ENCODE measurements at places on chromosomes 5 and 9. TPM values are rescaled to one million over a fixed set of nuclear protein-coding genes. Genes with fewer than 3 reads are reported as not detected.
A peak's percentile ranks its signal among the peaks of the same experiment; 100 is the strongest.

MLANA gene
- not detected for total RNA-seq

CDX1 gene
- total RNA-seq = 0.35 TPM

SPRY4 gene
- total RNA-seq = 79.7 TPM

INSL4 gene
- total RNA-seq = not detected

SPINK6 gene
- not detected for total RNA-seq

GADD45G gene
- total RNA-seq = 10.9 TPM

DMRT3 gene
- 1.1 TPM for total RNA-seq

RIGI gene
- total RNA-seq = 11.0 TPM

KLF4 gene
- 386 TPM for total RNA-seq

TOR2A gene
- total RNA-seq = 8.6 TPM

PCDHB14 gene
- 1.9 TPM for total RNA-seq

GZMA gene
- 1.0 TPM for total RNA-seq

AQP3 gene
- total RNA-seq = 27.7 TPM

NTRK2 gene
- total RNA-seq = 14.4 TPM

STK32A gene
- 0.51 TPM for total RNA-seq

ANKRD20A1 gene
- total RNA-seq = 2.2 TPM

URM1 gene
- 55.7 TPM for total RNA-seq

NRG2 gene
- 5.7 TPM for total RNA-seq

DNA sequence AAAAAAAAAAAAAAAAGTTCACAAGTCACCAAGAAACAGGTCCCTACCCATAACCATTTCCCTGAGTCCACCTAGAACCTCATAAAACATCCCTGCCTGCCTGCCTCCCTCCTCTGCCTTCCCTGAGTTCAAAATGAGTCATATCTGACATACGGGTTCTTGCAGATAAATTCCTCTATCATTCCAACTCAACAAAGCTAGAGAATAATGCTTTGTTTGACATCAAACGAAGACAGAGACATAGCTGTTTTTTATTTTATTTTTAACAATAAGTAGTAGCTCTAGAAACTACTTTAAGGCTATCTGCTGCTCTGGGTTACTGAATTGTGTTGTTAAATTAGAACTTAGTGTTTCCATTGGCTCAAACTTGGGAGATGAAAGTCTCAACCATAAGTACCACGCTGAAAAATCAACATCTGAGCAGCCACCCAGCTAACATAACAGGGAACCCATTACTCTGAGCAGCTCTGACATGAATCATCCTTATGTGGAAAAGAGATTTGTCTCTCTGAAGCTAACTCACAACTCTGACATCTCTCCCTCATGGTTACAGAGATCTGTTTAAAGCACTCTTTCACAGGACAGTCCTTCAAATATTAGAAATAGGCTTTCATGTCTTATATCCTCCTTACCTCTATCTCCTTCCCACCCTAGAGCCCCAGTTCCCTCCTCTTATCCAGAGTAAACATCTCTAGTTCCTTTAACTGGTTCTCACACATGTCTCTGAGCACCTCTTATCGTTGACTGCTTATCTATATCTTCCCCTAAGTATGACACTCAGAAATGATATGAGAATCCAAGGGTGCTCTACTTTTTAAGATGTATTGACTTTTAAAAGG, 12.1 kb downstream of the TMEM245 start:
- DNase-seq = no peak

DNA sequence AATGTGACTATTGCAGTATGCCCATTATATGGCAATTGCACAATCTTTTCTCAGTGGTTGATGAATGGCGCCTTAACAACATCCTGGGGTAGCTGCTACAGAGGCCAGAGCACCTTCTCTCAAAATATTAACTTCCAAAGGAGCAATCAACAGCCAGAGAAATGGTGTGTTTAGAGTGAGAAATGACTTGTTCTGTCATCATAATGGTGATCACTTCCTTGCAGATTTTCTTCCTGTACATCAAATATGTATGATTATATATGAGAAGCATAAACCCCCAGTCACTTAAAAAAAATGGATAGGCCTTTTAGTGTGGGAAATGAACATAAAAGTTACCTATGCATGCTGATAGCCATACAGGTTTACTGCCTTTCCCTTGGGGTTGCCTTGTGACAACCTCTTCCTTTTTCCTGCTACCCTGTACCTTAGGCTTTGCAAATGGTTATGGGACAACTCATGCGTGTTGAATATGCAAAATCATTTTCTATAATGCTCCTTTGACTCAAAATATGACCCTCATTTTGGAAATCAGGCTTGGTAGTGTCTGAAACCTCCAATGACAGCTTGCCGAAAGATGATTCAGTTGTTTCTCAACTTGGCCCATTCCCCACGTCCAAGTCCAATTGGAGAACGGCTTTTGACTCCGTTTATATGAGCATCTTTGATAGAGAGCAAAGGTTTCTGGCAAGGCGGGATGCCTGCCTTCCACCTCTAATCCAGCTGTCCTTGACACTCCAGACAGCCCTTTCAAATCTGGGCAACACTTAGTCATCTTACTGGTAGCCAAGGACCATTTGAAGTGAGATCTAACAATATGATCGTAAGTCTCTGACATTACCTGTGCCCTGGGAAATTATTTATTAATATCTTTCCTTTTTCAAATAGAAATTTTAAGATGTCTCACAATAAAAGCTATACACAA, 69.3 kb downstream of the SLC1A1 start:
- no peak for DNase-seq

GRCh38 chr5:160694896-160695295, 157.1 kb downstream of the ATP10B start:
- no peak for DNase-seq

GRCh38 chr5:56849671-56850070, 34.3 kb downstream of the MAP3K1 start:
- no peak for DNase-seq

- no peak for DNase-seq
Measured at GRCh38 chr9:107387409-107387808, 102.2 kb downstream of the KLF4 start.

GRCh38 chr9:117485176-117485575, 70.3 kb upstream of the ASTN2 start:
- no peak for DNase-seq

GRCh38 chr9:124296796-124297550, 39.2 kb downstream of the NEK6 start:
- no peak for DNase-seq

DNA sequence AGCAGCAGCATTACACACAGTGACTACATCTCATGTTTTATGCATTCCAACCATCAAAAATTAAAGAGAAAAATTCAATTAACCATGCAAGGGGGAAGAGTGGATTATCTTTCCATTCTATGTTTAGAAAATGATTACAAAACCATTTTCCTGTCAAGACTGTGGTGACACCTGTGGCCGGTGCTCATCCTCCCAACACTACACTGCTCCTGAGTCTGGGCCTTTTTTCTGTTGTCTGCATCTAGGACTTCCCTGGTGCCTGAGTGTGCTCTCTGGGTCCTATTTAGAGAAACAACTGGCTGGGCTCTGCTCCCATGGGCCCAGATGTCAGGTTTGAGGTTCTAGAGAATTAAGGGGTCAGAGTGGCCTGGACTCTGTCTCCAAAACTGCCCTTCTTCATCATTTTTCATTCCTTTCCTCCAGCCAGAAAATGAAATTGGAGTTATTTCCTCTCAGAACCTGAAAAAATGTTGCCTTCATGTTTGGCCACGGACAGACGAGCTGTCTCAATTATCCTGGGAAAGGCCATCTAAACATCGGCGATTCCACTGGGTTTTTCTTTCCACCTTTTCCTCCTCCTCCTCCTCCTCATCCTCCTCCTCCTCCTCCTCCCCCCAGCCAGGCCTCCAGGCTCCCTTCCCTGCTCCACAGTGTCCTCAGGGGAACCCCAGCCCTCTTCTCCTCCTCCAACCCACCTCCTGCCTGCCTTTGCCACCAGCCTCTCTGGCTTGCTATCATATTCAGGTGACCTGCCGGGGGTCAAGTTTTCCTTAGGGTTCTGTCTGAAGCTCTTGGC, 11.4 kb upstream of the ARSI start:
- peak; percentile 45 for DNase-seq

GRCh38 chr5:139636975-139637408, 11.2 kb upstream of the CXXC5 start:
- DNase-seq = no peak

- DNase-seq = no peak
Measured at GRCh38 chr5:138824924-138825863, 49.9 kb downstream of the LRRTM2 start.

GRCh38 chr5:133902511-133903118, 65.8 kb downstream of the C5orf15 start:
- no peak for DNase-seq

DNA sequence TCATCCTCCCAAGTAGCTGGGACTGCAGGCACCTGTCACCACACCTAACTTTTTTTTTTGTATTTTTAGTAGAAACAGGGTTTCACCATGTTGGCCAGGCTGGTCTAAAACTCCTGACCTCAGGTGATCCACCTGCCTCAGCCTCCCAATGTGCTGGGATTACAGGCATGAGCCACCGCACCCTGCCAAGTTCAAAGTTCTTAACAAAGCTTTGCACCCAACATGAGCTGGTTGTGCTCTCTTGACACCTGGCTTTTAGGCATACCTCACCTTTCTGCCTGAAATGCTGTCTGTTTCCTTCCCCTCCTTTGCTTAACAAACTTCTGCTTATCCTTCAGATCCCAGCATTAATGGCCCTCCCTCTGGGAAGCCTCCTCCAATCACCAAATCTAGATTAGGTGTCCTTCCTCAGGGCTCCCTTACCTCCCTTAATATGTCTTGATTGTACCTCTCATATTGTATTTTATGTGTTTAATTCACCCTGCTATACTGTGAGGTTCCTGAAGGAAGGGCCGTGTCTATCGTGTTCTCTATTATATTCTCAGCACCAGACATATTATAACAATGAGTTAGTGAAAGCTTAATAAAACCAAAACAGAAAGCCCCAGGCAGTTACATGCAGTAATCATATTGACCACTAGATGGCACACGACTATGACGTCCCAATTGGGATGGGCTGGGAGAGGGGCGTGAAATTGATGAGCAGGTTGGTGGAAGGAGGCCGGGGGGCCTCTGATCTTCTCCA, 62.9 kb upstream of the PPARGC1B start:
- no peak for DNase-seq

- DNase-seq = no peak
Measured at GRCh38 chr9:124411514-124412227, 3.6 kb downstream of the PSMB7 start.

GRCh38 chr5:178215280-178216002, 11.1 kb downstream of the HNRNPAB start:
- no peak for DNase-seq

GRCh38 chr5:125928663-125929062, 494.5 kb upstream of the GRAMD2B start:
- DNase-seq = no peak

- DNase-seq = no peak
Measured at GRCh38 chr5:7683753-7684152, 167.2 kb downstream of the CFAP90 start.

- DNase-seq = no peak
Measured at GRCh38 chr9:16367605-16368231, 502.8 kb downstream of the BNC2 start.

DNA sequence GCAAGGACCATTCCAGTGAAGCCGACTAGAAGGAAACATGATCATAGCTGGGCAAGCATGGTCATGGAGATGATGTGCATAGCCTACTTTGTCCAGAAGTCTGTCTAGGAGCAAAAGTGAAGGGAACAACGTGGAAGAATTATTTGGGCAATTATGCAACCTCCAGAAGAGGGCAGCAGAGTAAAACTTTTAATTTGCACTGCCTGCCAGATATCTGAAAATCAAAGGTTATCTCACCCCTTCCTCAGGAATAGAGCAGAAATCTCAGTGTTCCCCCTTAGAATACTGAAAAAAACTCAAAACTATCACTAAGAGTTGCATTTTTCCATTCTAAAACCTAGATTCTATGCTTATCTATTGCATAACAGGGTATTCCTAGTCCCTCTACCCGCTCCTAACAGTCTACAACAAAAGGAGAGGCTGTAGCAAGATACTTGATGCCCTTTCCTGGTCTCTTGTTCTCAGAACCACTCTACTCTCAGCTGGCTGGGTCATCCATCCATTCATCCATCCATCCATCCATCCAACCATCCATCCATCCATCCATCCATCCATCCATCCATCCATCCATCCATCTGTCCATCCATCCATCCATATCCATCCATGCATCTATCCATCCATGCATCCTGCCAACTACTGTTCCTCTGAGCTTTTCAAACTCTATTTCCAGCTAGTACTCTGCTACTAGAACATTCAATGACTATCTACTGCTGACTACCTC, 8.4 kb upstream of the SETD9 start:
- DNase-seq = no peak

- no peak for DNase-seq
Measured at GRCh38 chr5:88092958-88093605, 175.6 kb downstream of the TMEM161B start.

GRCh38 chr5:41869724-41870626, at the start of gene OXCT1:
TSS of gene OXCT1 (minus strand) at chr5:41870425. CDS start at chr5:41870358, 67 bp downstream.
- peak; percentile 92 for DNase-seq

DNA sequence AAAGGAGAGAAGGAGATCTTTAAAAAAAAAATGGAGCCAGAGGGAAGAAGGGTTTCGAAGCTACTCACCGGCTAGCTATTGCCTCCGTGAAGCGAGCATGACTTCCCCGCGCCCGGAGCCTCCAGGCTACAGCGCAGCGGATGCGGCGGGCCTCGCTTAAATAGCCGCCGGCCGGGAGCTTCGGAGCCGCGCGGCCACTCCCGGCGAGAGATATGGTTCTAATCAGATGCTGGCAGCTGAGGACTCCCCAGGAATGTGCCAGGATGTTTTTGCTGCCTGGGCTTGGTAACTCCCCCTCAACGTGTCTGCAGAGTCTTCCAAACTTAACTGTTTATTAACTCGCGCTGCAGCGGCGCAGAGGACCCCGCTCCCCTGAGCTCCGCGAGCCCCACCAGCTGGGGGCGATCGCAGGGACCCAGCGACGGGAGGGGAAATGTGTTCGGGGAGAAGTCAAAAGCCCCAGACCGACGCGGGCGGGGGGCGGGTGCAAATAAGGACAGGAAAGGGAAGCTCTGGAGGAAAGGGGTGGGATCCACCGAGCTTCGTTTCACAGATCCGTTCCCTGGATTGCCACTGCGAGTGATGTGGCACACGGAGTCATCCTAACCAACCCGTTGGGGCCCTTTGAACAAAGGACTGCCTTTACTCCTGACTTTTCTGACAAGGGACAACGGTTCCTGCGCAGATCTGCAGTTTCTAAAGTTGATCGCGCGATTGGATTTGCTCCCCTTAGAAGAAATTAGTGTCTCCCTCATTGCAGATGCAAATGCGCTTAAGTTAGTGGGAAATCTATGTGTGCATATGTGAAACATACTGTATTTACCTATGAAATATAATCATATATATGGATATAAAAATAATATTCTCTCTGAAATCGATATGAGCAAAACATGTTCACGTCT, at the start of gene DAB2:
Gene DAB2, minus strand, starts transcription at position 245 of the 902 bp plus-strand sequence. CDS start 30,660 bp downstream, outside the sequence.
- DNase-seq = peak; percentile 93

- no peak for DNase-seq
Measured at GRCh38 chr5:174454464-174454863, 269.9 kb upstream of the MSX2 start.

- no peak for DNase-seq
Measured at GRCh38 chr9:72674961-72675360, 153.6 kb downstream of the TMC1 start.

- no peak for DNase-seq
Measured at GRCh38 chr9:32832346-32832745, 49.0 kb downstream of the TMEM215 start.

- no peak for DNase-seq
Measured at GRCh38 chr5:145902421-145902820, 29.6 kb upstream of the GRXCR2 start.
